Esophagus squamous epithelium (tissue), 5 donors: ENCODE measurements at places on chromosomes 2 and 18. TPM values are rescaled to one million over a fixed set of nuclear protein-coding genes. Genes with fewer than 3 reads are reported as not detected.

DNA sequence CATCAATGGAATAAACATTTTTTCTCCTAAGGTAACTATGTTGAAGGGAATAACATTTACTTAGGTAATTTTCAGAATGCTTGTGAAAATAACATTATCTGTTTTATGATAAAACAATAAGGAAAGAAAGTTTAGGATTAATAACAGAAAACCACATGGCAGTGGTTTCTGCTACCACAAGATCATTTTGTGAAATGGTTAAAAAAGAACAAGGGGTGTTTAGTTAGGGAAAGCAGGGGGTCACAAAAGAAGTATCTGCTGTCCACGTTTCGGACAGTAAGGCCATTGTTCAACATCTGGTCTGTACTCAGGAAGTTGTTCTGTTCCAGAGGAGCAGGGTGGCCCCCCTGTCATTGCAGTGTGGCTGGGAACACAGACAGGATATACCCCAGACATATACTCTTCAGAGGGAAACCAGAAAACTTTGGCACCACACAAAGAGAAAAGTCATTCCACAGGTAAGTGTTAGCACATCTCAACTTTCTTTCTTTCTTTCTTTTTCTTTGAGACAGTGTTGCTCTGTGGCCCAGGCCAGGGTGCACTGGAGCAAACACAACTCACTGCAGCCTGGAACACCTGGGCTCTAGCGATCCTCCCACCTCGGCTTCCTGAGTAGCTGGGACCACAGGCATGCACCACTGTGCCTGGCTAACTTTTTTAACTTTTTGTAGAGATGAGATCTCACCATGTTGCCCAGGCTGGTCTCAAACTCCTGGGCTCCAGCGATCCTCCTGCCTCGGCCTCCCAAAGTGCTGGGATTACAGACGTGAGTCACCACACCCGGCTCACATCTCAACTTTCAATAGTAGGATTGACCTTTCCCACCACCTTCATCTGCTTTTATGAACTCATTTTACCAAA lies 14.8 kb upstream of the ARL5A start:
- no peak for DNase-seq

DNA sequence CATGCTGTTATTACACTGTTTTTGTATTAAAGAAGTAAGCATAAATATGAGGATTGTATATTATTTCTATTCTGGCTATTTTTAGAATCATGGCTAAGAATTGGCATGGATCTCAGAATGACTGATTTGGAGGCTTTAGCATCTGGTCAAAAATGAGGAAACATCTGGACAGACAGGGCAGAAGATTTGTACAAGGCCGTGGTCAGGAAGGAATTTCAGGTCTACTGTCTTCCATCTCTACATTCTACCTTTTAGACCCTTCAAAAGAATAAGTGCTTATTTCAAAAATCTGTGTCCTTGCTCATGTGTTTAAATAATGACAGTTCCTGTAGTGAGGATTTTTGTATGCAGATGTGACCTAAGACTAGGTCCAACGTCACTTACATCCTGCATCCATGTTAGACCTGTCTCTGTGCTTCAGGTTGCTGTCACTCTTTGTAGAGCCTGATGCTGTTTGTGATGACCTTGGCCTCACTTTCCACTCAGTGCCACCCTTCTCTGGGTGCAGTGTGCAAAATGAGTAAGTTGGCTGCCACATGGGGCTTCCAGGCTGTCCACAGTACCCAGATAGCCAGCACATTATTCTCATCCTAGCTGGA lies 54.7 kb upstream of the B3GNT2 start:
- no peak for DNase-seq

DNA sequence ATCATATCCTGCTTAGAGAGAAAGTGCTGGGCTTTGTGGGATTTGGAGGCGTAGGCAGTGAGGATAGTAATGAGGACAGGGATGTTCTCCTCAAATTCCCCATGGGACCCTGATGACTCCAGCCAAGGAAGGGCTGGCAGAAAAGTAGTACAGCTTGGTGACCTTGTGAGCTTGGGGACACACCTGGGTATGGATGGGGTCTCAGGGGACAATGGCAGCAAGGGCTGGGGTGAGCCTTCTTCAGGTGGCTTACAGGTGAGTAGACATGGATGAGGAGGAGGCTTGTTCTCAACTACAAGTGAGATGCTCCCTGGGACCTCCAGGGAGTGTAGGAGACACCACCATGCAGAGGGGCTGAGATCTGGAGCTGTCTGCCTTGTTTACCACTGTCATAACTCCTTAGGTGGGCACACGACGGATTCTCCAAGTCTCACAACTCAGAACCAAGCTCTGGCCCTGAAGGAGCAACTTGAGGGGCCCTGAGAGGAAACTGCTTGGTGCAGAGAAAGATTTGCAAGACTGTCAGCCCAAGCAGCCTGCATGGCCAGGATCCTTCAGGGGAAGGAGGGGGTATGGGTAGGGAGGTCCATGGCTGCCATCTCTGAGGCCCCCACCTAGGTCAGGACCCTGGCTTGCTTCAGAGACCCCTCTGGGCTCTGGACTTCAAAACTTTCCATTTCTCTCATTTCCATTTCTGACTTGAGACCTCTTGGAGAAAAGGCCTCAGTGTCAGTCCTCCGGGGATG lies 262.8 kb downstream of the DYSF start:
- no peak for DNase-seq

- DNase-seq: no peak
Measured at GRCh38 chr2:43708891-43709290, 32.7 kb upstream of the C1GALT1C1L start.

DNA sequence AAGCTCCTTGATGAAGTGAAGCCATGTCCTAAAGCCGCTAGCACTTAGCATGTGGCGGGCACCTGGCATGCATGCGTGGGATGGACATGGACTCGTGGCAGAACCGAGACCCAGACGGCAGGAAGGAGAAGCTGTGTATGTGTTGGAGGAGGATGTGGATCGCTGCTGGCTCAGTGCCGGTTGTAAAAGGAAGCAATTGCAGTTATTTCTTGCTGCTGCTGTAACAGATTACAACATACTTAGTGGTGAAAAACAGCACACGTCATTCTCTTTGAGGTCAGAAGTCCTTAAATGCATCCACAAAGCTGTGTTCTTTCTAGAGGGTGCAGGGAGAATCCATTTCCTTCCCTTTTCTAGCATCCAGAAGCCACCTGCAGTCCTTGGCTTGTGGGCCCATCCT lies 74.6 kb downstream of the AGAP1 start:
- DNase-seq: no peak

DNA sequence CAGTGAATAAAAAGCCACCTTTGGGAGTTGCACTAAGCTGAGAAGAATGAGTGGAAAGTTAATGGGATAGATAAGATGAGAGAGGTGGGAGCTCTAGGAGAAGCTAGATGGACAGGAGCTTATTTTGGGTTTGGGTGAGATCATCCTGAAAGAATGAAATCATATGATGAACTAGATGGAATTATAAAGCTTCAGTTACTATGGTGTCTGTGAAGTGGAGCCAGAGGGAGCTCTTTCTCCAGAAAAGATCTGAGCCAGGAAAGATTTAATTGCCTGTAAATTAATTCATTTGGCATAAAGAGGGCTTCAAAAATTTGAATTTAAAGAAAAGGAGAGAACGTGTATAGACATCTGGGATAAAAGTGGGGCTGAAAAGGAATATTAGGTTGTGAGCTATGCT lies 10.3 kb downstream of the DNAH6 start:
- no peak for DNase-seq

DNA sequence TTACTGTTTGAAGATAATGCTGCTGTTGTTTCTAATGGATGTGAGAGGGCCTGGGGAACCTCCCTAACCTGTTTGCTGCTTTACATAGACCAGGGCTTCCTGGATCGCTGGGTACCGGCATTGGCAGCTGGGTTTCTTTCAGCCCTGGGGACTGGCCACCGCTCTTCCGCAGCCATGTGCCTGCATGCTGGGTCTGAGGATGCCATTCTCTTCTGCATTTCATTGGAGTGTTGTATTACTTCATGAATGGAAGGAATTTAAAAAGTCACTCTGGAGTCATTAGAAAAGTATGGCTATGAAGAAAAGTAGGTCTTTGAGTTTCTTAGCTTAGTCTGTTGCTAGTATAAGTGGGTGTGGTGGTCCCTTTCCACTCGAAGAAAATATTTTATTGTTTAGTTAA lies 107.3 kb upstream of the MGAT5 start:
- DNase-seq: no peak

DNA sequence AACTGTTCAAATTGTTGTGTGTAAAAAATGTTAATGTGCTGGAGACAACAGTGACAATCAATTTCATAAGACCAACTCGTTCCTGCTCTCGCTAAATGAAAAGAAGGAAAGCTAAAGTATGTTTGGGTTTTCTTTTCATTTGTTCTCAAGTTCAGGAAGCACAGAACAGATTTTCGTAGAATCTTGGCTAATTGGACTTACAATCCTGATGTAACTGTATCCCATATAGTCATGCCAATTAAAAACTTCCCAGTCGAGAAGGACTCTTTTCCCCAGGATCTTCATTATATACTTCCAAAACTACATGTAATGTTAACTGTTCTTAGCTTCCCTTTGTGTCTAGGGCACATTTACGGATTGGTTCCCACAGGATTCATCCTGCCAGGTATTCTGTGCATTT lies 135.4 kb upstream of the ITGB6 start:
- DNase-seq: no peak

DNA sequence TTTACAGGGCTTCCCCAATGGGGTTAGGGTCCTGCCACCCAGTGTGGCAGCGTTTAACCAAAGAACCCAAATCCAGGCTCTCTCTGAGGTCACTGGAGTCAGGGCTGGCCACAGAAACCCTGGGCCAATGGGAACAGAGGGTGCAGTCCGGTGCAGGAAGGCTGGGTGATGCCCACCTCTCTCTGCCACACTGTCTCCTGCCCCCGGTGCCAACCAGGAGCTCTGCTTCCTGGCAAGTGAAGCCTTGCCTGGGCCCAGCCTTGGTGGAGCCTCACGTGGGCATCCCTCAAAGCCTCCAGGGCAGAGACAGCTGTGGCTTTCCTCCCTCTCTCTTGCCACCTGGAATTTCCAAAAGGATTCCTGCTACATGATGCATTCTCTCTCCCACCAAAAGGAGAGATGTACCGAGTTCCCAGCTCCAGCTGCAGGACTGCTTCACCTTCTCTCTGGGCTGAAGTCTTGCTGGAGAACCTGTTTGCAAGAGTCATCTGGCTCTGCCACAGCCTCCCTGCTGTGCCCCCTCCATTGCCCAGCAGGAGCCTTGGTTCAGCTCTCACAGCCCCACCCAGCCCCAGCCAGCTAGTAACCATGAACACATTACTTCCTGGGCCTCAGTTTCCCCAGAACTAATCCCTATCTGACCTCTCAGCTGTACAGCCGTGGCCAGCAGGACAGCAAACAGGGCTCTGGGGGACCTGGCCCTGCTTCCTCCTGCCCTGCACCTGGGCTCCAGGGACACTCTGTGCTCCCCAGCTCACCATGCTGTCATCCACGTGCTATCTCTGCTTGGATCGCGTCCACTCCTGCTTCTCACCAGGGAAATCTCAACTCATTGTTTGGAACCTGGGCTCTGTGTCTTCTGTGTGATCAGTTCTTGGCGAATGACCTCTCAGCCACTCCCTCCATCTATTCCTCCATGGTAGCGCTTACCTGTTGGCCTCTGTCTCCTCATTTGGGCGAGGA lies 43.4 kb downstream of the KCNF1 start:
- no peak for DNase-seq

CFAP221 gene
- 0.38 TPM for total RNA-seq

TUBA4B gene
- not detected for total RNA-seq

AQP12B gene
- total RNA-seq: not detected

ALLC gene
- not detected for total RNA-seq

TBR1 gene
- under 0.01 TPM for total RNA-seq

AOX1 gene
- 69.4 TPM for total RNA-seq

ADRA2B gene
- 0.38 TPM for total RNA-seq
